ENCODE measurements at places on chromosomes 7 and 10.

- no peak for DNase-seq
These were observed 69.2 kb downstream of the PODXL start for GRCh38 chr7:131487217-131487616.

DNA sequence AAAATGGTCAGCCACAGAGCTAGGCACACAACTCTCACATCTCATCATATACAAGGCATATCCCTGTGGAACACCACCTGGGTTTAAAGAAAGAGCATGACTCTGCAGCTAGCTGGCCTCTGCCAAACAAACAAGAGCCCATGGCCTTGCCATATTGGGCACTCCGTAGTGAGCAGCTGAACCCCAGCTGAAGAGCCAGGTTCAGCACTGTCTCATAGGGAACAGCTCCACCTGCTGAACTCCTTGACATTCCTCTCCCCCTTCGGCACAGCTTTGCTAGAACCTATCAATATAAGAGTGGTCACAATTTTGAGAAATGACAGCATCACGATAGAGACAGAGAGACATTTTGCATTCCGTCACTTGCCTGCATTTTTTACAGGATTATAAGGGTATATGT is 20.0 kb downstream of the SORCS1 start:
- DNase-seq, result no peak

DNA sequence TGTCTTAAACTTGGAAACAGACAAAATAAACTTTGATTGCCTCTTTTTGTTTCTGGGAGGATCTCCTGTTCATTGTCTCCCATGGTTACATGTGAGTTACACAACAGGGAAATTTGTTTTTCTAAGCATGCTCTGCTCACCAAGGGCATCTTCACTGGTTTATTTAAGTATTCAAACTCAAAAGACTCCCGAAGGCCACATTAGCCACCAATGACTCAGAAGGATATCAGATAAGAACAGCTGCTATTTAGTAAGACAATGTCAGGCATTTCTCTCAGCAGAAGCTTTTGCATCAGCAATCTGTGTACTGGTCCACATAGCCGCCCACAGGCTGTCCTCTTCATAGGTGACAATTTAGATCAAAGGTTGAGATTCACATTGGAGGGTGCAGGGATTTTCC is 19.3 kb downstream of the OR6B1 start:
- DNase-seq, result peak; percentile 65

- peak; percentile 70 for DNase-seq
These were observed 41.0 kb downstream of the KIAA1217 start for GRCh38 chr10:24249829-24250415.

- DNase-seq, result no peak
These were observed 50.4 kb downstream of the VTI1A start for GRCh38 chr10:112497347-112497950.

GRCh38 chr7:66150471-66150870 is 35.8 kb downstream of the CRCP start:
- DNase-seq, result peak; percentile 62
